ENCODE measurements at places on chromosomes 1 and 21. TPM values are rescaled to one million over a fixed set of nuclear protein-coding genes. Genes with fewer than 3 reads are reported as not detected.

COA6 gene
- total RNA-seq, result 20.7 TPM

ANGPTL3 gene
- not detected for total RNA-seq

ZCCHC17 gene
- 28.2 TPM for total RNA-seq

RNU1-2 gene
- total RNA-seq, result under 0.01 TPM

FAM177B gene
- not detected for total RNA-seq

RC3H1 gene
- total RNA-seq, result 14.5 TPM

IFFO2 gene
- total RNA-seq, result 34.4 TPM
